GM12865 (cell line): ENCODE measurements at places on chromosomes 12 and 14.

GRCh38 chr12:131067981-131068851 lies 114.5 kb downstream of the ADGRD1 start:
- no peak for DNase-seq

DNA sequence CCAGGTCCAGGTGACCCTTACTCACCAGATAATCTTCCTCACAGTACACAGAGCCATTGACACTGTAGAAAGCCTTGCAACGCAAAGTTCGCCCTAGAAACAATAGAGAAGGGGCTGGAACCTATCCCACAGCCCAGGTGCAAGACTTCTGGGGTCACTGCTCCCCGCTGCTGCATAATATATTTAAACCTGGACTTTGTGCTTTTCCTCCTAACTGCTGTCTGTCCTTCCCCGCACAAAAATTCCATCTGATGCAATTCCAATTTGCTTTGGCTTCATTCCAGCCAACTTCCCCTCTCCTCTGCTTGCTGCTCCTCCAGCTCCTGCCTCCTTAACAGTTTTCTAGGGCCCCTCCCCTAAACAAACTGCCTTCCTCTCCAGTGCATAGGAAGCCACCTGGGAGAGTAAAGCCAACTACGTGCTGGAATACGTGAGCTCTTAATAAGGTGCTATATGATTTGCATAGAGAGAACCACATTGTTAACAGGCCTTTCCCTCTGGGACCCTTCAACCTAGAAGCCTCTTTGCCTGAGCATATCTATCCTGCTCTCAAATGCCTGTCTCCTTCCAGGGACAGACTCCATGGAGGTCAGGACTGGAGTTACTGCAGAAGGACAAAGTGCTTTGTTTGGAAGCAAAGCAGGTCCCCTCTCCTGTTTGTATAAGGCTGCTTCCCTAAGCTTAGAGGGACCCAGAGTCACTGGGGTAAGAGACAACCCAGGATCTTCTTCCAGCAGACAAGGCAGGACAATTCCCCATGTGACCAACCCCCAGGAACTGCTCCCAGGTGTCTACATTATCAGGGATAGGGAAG lies 5.5 kb downstream of the AJUBA start:
- DNase-seq = no peak

DNA sequence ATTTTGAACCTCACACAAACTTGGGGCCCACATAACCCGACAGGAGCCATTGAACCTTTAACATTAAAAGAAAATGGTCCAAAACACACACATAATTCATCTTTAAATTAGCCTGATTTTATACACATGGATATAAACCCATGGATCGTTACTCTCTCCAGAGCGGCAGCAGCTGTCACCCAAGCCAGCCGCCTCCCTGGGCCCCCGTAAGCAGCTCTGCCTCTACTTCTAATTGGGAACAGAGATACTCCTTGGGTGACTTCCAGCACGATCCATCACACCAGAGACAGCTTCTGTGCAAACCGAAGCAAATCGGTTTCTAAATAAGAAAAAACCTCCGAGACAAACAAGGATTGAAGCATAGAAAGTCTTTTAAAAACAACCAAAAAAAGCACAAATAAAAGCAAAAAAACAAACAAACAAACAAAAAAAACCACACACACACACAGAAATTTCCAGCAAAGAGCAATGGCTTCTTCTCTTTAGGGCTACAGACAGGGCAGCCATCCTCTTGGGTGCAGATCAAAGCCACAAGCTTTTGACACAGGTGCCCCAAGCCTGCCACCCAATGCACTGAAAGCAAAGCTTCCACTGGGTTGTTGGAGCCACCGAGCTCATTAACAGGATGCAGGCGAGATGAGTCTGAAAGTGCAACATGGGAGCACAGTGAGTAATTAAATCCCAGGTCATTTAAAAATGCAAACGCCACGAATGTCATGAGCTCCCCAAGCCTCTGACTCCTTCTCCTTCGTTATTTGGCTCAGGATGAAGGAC lies 156.9 kb downstream of the DPF3 start:
- DNase-seq = no peak

DNA sequence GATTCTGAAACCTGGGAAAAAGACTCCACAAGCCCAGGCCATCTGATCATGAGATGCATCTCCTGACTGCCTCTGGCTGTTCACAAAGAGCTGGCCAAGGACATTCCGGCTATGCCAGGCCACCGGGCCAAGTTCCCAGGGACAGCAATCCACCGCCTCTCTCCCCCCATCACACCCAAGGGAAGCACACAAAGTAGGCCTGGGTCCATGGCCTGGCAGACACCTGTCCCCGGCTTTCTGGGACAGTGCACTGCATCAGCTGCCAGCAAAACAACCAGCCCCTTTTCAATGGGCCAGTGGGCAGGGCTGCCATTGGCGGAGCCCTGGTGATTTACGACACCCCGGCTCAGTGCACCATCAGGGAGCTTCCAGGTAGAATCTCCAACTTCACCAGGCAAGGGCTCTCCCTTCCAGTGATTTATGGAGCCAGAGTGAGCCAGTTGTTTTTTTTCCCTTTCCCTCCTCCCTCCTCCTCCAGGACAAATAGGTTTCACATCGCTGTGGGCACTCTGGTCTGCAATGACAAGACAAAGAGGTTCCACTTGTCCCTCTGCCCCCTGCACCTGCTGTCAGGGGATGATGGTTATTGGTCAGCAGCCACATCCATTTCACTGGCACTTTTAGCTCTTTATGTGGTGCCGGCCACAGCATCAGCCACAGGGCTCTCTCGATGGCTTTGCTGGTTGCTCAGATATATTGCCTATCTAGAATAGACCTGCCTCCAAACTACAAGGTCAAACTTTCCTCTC lies 149.6 kb downstream of the SLC38A6 start:
- no peak for DNase-seq

GRCh38 chr12:126588586-126589249 lies 1523.5 kb downstream of the AACS start:
- no peak for DNase-seq

- no peak for DNase-seq
These were observed 38.5 kb upstream of the RNASE1 start for GRCh38 chr14:20841096-20841495.

DNA sequence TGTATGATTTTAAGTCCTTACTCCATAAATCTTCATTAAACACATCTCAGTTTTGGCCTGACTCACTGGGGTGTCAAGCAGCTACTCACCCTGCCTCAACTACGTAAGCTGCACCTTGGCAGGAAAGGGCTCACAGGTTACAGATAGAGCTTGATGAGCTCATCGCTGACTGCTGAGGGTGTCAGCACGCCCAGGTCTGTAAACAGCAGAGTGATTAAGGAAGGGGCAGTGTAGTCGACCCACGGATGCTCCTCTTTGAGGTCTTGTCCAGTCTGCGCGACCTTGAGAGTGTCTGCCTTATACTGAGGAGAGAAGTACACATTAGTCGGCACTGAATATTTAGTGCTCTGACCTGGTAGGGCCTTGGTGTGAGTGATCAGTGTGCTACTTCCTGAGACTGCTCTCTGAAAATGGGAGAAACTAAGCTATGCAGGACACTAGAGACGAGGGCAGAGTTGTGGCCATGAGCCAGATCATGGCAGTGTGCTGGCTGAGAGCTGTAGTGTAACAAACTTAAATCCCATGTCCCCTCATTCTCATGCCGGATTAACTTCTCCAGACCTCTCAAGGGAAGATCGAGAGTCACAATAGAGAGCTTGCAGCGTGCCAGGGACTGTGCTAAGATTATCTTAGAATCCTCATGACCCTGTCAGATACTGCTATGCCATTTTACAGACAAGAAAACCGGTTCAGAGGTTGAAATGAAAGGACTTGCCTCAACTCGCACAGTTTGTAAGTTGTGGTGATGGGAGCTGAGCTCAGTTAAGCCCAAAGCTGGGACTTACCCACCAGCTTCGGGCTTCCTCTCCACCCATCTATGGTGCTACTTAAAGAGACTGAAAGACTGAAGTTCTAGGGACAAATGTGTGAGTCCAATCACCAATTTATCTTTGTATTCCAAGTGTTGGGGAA lies 11.6 kb downstream of the EIF2B1 start:
- DNase-seq = no peak

GRCh38 chr12:104933128-104933527 lies 25.0 kb downstream of the SLC41A2 start:
- no peak for DNase-seq

- no peak for DNase-seq
These were observed 112.3 kb downstream of the SLC25A47 start for GRCh38 chr14:100435459-100435858.

DNA sequence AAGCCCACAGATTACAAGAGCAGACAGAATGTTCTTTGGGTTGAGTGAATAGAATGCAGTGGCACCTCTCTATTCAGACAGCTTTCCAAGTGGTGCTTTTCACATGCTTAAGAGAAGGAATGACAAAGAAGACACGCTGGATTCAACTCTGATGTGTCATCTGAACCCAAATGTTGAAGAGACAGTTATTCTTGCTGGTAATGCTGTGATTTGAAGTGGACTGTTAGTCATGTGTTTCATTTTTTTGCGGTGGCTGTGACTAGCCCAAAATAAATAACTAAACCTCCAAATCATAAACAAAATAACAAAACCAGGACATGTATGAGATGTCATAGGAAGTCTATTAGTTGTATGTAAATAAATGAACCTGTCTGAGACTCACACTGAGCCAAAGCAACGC lies 391.8 kb upstream of the PRICKLE1 start:
- DNase-seq = no peak

GRCh38 chr14:86902176-86902950 lies 1090.6 kb downstream of the GALC start:
- no peak for DNase-seq

- no peak for DNase-seq
These were observed 4.0 kb upstream of the CPNE6 start for GRCh38 chr14:24067133-24068082.

- no peak for DNase-seq
These were observed 8.2 kb upstream of the ZNF740 start for GRCh38 chr12:53172352-53172751.

DNA sequence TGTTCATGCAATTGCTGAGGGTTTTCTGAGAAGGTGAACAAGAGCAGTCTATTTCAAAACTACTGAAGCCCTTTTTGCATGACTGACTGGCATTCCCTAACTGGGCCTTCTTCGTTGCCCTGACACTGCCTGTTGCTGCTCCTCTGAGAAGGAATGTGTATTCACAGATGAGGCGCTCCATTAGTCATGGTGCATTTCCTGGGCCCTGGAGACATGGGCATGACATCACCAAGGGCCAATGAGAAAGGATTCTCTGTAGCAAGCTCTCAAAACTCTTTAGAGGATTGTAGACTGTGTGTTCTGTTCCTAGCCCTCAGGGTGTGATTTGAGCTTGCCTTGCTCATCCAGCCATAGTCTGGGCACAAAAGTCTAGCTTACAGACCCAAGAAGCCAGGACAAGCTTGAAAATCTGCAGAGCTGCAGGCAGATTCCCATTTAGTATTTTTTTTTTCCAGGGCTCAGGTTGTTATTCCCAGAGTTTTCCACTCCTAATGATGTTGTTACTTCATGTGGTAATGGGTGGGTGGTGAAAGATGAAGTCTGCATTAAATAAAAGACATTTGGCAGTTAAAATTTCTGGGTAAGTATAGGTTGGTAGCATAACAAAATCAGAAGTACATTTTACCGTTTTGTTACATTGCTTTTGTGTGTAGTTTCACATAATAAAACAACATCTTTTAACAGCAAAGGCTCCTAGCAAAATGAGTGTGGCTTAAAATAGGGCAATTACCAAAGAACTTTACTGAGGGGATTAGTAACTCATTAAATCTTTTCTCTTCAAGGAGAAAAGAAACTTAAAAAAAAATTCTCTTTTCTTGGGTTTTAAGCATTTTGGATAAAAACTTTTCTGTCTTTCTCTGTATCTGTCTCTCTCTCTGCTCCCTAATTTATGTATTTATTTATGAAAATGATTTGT lies 318.4 kb downstream of the RAD51B start:
- peak; percentile 5 for DNase-seq

DNA sequence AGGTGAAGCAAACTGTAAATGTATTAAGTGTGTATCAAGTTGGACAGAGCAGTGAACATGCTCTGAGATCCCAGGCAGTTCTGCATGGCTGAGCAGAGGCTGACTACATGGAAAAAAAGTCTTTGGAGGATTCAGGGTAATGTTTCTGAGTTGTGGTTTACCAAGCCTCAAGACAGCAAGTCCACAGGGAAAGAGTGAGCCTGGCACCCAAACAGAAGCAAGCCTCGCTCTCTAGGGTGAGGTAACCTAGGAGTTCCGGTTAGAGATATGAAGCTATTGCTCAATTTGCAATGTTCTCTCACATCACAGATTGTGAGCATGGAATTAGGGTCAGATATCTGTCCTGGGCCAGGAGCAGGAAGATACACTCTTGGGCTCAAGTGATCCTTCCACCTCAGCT lies 158.6 kb downstream of the MON2 start:
- DNase-seq = no peak

GRCh38 chr14:101844219-101844618 lies 82.7 kb downstream of the PPP2R5C start:
- DNase-seq = peak; percentile 77

DNA sequence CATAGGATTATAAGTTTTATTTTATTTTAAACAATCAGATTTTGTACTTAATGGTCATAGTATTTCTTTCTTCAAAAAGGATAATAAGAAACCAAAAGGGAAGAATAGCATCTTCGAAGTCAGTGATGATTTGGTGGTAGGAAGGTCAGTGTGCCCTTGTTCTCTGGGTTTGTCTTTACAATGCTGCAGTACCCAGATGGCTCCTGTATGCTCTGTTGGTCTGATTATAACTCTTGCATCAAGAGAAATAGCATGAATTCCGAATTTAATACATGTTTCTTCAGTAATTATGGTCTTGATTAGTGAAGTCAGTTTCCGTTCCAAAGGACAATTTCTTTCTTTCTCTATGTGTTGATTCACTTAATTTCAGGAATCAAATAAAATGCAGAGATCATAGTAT lies 180.2 kb downstream of the TMTC2 start:
- DNase-seq = no peak

GRCh38 chr14:55341781-55342180 lies 69.8 kb downstream of the ATG14 start:
- no peak for DNase-seq

DNA sequence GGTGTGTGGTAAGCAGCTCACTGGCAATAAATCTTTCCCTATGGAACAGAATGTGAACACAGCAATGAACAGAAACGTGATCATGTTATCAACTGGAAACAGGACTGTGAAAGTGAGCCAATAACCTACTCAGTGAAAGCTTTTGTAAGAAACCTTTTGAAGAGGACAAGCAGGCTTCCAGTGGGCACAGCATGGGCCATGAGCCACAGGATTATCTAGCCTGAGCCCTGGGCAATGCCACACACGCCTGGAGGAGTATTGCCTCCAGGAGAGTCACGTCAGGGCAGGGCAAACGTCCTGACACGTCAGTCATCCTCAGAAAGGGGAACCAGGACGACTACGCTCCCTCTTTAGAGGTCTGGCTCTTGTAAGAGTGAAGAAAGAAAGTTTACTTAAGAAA lies 32.3 kb downstream of the NRDE2 start:
- no peak for DNase-seq

- no peak for DNase-seq
These were observed 458 bp upstream of the DCTN2 start for GRCh38 chr12:57547288-57548012.
